ENCODE measurements at places on chromosomes 16 and 17.

GRCh38 chr16:12546918-12547607 is 256.6 kb downstream of the CPPED1 start:
- no peak for DNase-seq

GRCh38 chr16:11538880-11539279 is 47.8 kb downstream of the LITAF start:
- DNase-seq: no peak

- no peak for DNase-seq
Measured at GRCh38 chr17:13003454-13003851, 14.4 kb downstream of the ELAC2 start.

DNA sequence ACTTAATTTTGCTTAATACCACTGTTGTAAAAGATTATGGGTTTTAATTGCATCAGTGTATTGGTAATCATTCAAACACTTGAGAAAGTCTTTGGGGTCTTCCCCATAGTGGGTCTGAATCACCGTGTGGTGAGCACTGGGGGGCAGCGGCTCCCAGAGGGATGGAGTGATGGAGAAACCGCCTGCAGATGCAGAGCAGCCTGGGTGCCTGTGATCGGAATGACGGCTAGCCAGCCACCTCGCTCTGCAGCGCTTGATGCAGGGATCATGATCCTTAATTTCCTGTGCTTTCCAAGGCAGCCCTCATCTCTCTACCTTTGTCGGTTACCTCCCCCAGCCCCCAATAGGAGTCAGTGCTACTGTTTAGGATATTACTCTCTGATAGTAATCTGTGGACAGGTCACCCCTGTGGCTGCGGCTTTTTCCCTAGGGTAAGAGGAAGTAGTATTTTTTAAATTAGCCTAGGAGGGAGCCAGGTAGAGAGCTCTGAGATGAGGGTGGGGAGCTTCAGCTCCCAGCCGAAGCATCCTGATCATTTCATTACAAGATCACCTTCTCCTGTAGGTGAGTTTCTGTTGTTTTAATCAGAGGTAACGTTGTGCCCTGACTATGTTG is 135.6 kb downstream of the MSI2 start:
- DNase-seq: no peak

GRCh38 chr16:67235816-67236562 is 9.1 kb downstream of the TMEM208 start:
- no peak for DNase-seq

GRCh38 chr17:75008373-75008772 is 4.1 kb upstream of the MRPL58 start:
- no peak for DNase-seq

DNA sequence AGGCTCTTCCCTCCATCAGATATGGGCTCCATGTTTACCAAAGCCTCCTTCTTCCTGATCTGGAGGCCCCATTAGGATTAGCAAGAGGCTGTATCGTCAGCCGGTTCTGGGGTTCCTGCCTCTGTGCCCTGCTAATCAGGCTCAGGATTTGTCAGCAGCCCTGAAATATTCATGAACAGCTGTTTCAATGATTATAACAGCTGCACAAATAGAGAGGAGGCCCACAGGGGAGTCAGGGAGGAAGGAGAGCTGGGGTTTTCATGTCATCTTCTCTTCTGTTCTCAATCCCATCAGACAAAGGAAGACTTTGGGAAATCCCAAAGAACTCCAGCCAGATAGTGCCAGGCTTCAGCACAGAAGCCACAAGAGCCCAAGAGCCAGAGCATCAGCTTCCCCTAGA is 72.3 kb upstream of the MMP2 start:
- no peak for DNase-seq

DNA sequence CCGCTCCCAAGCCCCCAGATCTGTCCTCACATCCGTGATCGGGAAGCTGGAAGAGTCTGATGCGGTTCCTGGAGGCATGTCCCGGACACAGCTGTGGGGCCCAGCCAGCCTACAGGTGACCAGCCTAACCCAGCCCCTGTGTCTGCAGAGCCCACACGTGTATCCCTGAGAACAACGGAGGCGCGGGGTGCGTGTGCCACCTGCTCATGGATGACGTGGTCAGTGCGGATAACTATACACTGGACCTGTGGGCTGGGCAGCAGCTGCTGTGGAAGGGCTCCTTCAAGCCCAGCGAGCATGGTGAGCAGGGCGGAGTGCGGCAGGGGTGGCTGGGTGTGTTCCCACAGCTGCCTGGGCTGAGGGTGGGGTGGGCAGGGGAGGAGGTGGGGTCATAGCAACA is 30.9 kb downstream of the IL4R start:
- DNase-seq: no peak

DNA sequence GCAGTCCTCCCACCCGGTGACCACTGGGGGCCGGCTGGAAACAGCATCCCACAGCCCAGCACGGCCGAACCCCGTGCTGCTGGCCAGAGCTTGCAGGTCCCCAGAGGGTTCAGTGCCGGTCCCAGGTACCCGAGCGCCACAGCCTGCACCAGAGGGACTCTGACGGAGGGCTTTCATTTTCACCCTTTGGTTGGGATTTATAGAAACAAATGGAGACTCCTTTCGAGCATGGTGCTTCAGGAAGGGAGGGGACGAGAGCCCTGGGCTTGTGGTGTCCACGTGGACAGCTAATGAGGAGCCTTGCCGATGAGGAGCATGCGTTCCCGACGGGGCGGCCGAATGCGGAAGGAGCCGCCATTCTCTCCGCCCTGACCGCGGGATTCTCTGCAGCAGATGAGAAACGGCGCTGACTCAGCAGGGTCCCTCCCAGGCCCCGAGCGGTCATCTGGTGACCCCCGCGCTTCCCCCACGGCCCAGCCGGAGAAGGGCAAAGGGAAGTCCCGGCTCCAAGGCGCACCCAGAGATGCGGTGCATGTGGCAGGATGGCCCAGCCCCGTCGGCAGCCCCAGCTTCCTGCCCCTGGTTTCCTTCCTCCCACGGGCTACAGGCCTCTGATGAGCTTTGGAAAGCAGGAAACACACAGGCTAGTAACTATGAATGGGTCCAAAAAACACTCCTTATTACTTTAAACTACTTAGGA is 9.8 kb downstream of the SLC38A10 start:
- peak; percentile 33 for DNase-seq

GRCh38 chr16:8452941-8453340 is 137.4 kb downstream of the TMEM114 start:
- no peak for DNase-seq

- DNase-seq: no peak
Measured at GRCh38 chr17:17150448-17150800, 55.7 kb downstream of the PLD6 start.

DNA sequence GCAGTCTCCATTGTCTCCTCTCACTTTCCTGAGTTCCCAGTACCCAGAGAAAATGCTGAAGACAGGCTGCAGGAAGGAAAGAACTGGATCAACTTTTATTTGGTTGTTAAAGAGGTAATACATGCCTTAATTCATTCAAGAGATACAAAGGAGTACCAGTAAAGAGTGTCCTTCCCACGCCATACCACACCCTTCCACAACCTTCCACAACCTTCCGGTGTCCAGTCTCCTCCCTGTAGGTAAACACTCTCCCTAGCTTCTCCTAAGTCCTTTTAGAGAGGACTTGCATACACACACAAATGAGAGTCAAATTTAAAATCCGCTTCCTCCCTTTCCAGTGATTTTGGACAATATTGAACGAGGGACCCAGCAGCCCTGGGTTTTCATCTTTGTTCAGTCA is 2.8 kb upstream of the CA7 start:
- no peak for DNase-seq

GRCh38 chr16:19292186-19292585 is 6.7 kb downstream of the CLEC19A start:
- DNase-seq: no peak

- DNase-seq: peak; percentile 25
Measured at GRCh38 chr16:17691899-17692176, 221.1 kb upstream of the XYLT1 start.

DNA sequence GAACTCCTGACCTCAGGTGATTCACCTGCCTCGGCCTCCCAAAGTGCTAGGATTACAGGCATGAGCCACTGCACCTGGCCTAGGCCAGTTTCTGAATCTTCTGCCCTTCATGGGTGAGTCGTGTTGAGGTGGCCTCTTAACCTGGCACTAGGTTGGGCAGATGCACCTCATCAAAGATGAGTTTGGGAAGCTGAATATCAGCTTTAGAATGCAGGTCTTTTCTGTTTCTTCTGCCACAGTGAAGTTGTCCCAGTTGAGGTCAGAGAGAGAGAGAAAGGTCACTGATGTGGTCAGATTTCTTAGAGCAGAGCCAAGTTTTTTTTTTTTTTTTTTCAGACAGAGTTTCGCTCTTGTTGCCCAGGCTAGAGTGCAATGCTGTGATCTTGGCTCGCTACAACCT is 111.3 kb upstream of the WSCD1 start:
- DNase-seq: no peak

DNA sequence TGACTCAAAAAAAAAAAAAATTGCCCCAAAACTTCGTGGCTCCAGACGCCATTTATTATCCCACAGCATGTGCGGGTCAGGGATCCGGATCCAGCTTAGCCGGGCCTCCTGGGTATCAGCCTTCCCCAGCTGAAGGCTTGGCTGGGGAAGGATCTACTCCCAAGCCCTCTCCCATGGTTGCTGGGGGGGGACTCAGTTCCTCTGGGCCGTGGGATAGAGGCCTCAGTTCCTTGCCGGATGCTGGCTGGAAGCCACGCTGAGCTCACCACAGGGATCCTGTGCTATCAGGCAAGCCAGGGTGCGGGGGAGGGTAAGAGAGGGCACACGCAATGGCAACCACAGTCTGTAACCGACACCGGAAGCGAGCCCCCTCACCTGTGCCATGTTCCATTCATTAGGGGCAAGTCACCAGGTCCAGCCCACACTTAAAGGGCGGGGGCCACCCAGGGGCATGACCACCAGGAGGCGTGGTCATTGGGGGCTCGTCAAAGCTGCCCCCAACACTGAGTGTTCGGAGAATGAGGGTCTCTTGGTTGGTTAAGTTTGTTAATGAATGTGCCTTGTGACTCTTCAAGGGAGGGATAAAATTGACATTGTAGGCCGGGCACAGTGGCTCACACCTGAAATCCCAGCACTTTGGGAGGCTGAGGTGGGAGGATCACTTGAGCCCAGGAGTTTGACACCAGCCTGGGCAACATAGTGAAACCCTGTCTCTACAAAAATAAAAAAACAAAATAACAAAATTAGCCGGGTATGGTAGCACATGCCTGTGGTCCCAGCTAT is 210.0 kb upstream of the GSE1 start:
- peak; percentile 71 for DNase-seq

DNA sequence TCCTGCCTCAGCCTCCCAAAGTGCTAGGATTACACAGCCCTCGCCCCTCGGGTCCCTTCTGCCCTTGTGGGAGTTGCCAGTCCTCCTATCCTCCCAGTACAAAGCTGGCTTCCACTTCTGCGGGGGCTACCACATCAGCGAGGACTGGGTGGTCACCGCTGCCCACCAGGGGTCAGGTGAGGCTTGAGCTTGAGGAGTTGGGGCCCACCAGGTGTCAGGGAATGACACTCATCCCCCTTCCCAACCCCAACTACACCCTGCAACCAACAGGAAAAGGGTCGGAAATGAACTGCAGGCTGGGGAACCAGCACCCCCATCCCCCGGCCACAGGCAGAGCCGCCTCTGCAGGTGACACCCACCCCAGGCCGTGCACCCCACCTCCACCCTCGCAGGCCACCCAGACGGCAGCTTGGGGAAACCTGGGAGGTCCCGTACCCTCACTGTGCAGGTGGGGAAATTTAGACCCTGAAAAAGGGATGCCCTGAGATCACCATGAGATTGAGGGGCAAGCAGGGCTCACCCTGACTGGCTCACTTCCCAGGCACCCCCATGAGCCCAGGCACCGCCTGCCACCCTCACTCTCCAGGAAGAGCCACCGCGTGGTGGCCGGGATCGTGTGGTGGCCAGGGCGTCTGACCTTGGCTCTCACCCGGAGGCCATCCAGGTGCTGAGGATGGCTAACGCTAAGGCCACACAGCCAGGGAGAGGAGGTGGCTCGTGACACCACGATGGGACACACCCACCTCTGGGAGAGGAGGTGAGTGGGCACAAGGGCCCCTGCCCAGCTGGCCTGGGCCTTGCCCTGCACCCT is 8.0 kb downstream of the CTRB1 start:
- no peak for DNase-seq

- peak; percentile 60 for DNase-seq
Measured at GRCh38 chr16:86771506-86772460, 193.4 kb downstream of the FOXL1 start.

All from fibroblast of upper back skin (primary cell).